ENCODE measurements at places on chromosomes 5 and 9.
A peak's percentile ranks its signal among the peaks of the same experiment; 100 is the strongest.

GRCh38 chr9:95736370-95736769 is 139.1 kb upstream of the ERCC6L2 start:
- DNase-seq: no peak

- no peak for DNase-seq
These were observed 3.0 kb downstream of the HACD4 start for GRCh38 chr9:21028466-21028865.

- no peak for DNase-seq
These were observed 1268.5 kb upstream of the C9orf72 start for GRCh38 chr9:28841775-28842174.

- DNase-seq: no peak
These were observed 43.2 kb upstream of the FOXE1 start for GRCh38 chr9:97809666-97810344.

GRCh38 chr9:130857864-130858738 is 23.0 kb downstream of the ABL1 start:
- no peak for DNase-seq

DNA sequence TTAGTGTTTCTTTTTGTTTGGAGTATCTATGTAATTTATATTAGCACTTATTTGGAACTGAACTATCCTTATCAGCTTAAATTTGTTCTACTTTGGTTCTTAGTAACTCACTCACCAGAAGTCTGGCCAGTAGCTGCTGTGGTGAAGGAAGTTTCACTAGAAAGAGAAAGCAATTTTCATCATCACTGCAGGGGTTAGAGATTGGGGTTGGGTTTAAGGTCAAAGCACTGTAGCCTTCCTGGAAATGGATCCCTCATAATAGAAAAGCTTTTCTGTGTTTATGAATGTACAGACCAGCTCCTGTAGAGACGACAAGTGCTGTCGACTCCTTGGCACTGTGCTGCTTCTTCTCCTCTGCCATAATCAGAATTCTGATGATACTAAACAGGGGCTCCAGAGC is 22.2 kb downstream of the MROH2B start:
- DNase-seq: no peak

DNA sequence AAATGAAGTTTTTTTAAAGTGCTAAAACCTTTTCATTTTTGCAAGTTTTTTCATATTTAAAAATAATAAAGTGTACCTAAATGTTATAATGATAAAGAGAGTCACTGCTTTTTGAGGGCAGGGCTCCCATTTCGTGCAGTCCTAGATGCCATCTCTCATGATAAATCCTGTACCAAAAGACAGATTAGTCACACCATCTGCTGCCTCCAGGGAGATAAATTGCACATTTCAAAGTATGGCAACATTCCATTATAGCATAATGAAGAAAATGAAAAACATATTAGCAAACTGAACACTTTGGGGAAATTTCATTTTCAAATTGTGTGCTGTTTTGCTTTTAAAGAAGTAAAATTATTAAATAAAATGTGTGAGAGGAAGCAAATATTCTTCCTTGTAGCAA is 257.2 kb downstream of the KIAA0825 start:
- no peak for DNase-seq

DNA sequence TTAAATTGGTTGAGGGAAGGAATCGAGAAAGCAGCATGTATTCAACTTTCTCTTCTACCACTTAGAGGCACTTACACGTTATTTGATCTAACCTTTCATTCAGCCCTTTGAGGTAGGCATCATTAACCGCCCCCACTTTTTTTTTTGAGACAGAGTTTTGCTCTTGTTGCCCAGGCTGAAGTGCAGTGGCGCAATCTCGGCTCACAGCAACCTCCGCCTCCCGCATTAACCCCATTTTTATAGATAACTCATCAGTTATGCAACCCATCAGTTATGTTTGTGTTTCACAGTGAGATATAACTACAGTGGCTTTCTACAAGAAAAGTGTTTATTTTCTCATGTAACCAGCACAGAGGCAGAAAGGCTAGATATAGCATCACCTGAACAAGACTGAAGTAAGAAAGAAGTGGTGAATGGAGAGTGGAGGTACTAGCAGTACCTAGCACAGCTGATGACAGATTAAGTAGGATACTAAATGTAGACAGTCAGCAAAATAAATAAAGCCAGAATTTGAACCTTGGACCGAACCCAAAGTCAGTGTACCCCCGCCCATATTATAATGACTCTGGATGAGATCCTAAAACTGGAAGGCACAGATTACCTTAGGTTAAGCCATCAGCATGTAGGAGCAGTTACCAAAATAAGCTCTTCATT is 91.2 kb downstream of the PJA2 start:
- DNase-seq: no peak

- DNase-seq: no peak
These were observed 639.3 kb downstream of the BRINP1 start for GRCh38 chr9:118729981-118730380.

DNA sequence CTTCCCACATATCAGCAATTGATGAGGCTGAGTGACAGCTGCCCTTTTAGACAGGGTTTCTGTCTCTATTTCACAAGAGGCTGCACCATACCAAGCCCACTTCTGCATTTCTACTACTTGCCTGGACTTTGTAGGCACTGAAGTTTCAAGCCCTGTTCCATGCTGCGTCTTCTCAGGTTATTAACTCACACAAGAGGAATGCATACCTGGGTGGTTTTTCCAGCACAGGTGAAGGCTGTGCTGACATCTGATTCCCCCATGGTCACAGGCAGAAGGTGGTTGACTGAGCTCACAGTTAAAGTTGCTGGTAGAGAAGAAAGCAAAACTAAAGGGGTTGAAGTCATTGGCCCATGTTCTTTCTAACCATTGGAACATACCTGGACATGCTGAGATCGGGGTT is 86.6 kb downstream of the MAMDC2 start:
- no peak for DNase-seq

- DNase-seq: no peak
These were observed 42.5 kb upstream of the EXOC3 start for GRCh38 chr5:400282-401145.

- no peak for DNase-seq
These were observed 1.2 kb downstream of the SCAMP1 start for GRCh38 chr5:78361631-78361993.

- DNase-seq: no peak
These were observed 35.6 kb downstream of the ERP44 start for GRCh38 chr9:100063185-100063584.

DNA sequence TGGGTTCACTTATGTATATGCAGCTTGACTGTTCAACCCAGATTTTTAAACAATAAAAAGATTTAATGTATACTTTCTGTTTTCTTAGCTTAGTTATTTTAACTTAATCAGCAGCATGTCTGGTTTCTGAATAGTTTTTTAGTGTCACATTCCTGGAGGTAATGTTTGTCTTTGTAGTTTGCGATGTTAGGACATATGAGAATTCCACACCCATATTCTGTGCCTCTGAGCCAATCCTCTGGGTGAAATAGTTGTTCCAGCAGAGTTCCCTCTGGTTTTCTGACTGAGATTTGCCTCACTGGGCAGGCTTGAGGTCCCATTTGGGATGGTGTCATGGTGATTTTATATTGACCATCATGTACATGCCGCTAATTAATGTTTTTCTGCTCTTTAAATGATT is 48.6 kb downstream of the INIP start:
- no peak for DNase-seq

GRCh38 chr5:43680286-43680685 is 77.3 kb downstream of the NNT start:
- DNase-seq: no peak

DNA sequence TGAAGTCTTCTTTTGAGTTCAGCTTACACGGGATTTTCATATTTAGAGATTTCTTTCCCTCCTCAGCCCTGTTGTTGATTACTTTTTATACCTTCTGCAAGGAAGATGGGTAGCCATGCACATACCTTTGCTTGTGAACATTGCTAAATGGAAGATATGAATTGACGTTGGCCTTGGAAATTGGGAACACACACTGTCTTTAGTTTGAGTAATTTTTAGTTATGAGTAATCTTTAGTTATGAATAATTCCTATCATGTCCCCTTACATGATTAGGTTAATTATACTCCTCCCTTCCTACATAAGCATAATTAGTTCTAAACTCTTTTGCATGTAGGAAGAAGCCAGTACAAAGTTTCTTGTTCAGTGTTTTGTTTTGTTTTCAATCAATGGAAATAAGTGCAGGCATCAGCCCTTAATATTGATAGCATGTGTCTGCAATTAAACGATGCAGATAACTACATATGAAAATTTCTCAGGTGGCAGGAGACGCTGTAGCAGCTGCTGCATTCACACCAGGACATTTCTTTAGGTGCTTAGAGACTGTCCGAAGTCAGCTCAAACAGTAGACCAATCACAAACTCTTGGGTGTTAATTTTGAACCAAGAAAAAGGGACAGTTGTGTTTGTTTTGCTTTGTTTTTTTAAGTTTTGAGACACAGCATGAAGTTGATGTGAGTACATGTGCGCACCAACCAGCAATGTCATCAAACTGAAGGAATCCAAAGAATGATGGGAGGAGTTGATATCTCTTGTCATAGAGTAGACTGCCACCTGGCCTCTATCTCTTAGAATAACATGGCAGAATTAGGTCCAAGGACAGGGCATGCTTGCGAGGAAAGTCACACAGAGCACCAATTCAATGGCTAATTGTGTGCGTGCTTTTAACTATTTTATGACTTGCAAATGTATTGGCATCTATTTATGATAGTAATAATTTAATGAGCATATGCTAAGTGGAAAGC is 51.4 kb downstream of the SMARCA2 start:
- no peak for DNase-seq

DNA sequence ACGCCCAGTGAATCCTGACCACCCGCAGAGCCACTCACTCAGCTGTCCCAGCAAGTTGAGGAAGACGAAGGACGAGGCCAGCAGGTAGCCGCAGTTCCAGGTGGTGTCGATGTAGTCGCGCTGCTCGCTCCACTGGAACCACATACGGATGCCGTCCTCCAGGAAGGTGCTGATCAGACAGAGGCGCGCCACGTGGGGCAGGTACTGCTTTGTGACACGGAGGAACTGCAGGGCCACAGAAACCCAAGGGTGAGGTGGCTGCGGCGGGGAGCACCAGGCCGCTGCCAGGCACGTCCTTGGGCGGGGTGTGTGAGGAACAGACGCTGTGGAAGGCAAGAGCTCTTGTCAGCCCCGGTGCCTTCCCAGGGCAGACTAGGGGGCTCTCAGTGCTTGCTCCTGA is 8.6 kb downstream of the SURF4 start:
- DNase-seq: no peak

GRCh38 chr9:95095641-95096355 is 221.7 kb downstream of the FANCC start:
- DNase-seq: no peak

GRCh38 chr5:51829691-51830090 is 446.4 kb downstream of the ISL1 start:
- no peak for DNase-seq

DNA sequence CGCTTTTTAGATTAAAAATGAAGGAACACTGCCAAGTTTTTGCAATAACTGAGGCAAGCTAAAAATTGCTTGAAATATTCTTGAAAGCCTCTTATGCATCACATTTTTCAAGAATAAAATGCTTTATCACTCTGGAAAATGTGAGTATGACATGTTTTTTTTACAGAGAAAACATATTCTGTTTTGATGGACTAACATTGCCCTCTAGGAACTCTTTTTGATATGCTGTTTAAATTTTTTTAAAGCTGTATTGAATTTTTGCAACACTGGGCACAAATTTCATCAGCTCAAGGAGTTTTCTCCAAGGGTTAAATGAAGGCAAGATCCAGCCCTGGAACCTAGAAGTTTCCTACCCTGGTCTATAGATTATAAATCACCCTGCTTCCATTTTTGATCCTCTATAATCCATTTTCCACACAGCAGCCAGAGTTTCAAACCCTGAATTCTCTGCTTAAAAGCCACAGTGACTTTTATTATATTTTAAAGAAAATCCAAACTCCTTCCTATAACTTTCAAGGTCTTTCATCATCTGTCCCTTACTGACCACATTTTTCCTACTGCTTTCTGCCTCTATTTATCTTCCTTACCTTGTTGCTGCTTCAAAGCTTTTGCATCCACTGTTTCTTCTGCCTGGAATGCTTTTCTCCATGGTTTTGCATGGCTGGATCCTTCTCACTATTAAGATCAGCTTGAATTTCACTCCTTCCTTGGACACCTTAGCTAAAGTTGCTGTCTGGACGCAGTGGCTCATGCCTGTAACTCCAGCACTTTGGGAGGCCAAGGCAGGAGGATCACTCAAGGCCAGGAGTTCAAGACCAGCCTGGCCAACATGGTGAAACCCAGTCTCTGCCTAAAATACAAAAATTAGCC is 60.9 kb downstream of the IL31RA start:
- no peak for DNase-seq

- peak; percentile 79 for DNase-seq
These were observed 2.3 kb upstream of the POMT1 start for GRCh38 chr9:131500377-131500776.

GRCh38 chr5:78293851-78294247 is 649 bp downstream of the AP3B1 start:
- no peak for DNase-seq

GRCh38 chr9:91720751-91721705 is 229.0 kb downstream of the ROR2 start:
- DNase-seq: no peak

- no peak for DNase-seq
These were observed 144.3 kb upstream of the DHFR start for GRCh38 chr5:80799041-80799440.

GRCh38 chr9:21585756-21586752 is 103.9 kb upstream of the IFNE start:
- DNase-seq: no peak

DNA sequence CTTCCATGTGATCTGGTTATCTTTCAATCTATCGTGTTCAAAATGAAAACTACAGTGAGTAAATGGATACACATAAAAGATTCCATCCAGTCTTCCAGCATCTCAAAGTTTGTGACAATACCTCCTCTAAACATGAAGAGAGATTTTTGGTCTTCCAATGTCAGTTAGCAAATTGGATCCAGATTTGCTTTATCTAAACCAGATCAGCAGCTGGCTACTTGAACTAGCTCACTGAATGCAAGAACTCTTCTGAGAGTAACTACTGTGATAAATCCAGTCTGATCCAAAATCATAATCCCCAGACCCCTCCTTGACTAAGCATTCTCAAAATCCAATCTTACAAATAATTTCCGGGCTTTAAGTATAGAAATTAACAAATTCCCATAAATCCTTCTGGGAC is 2177.9 kb upstream of the C9orf72 start:
- no peak for DNase-seq

- DNase-seq: no peak
These were observed 149.6 kb upstream of the DMRT1 start for GRCh38 chr9:691825-692400.

DNA sequence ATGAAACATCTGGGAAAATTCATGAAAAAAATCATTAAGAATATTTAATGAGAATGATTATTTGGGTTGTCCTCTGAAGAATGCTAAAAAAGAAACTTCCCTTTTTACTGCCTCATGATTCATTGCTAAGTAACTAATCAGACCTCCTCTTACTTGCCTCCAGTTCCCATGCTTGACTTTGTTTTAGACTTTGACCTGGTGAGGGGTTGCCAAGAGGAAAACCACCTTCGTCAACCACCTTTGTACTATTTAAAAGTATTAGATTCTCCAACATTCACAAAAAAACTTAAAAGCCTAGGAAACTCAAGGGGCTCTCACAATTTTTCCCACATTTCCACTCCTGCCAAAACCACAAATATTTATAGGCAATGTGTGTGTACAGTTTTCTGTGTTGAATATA is 115.2 kb upstream of the ST8SIA4 start:
- DNase-seq: no peak

Measured in T-cell (primary cell).